ENCODE measurements at places on chromosomes 5 and 9.

DNA sequence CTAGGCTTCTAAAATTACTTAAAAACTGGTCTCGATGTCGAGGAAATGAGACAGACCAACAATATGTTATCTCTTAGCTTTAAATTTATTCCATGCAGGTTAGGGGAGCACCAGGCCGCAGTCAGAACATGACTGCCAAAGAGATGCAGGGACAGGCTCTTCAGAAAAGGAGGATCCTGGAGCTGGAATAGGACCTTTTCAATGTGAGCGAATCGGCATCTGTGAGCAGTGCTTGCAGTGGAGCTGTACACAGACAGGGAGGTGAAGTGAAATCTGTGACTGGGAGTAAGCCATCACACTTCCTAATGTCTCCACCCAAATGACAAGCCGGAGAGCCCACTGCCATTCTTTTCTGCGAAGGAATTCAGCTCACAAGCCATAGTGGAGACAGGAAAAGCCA lies 78.2 kb downstream of the EFNA5 start:
- no peak for DNase-seq

DNA sequence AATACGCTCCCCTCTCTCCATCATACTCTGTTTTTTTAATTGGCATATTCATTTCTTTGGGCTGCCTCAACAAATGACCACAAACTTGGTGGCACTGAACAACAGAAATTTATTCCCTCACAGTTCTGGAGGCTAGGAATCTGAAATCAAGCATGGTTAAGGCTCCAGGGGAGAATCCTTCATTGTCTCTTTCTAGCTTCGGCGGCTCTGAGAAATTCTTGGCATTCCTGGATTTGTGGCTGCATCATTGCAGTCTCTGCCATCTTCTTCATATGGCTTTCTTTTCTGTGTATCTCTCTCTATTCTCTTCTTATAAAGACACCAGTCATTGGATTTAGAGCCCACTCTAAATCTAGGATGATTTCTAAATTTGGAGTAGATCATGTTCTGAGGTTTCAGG lies 10.9 kb upstream of the SLC24A2 start:
- DNase-seq: no peak

GRCh38 chr5:68348447-68349222 lies 133.1 kb downstream of the PIK3R1 start:
- DNase-seq: no peak

- no peak for DNase-seq
Measured at GRCh38 chr9:108621991-108622855, 233.6 kb downstream of the ACTL7B start.

DNA sequence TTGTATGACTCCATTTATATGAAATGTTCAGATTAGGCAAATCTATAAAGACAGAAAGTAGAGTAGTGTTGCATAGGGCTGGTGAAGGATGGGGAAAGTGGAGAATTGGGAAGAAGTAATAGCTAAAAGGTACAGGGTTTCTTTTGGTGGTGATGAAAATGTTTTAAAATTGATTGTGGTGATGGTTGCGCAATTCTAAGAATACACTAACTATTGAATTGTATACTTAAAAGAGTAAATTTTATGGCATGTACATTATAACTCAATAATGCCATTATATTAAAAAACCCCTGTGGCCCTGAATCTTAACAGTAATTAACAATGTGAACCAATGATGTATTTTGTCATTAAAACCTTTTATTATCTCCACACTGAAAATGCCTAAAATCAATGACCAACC lies 20.4 kb upstream of the DMAC1 start:
- no peak for DNase-seq

Measured in NAMALWA (cell line).